Right ventricle myocardium superior (tissue), 1 donor: ENCODE measurements at places on chromosomes 4 and X. TPM values are rescaled to one million over a fixed set of nuclear protein-coding genes. Genes with fewer than 3 reads are reported as not detected.

Gene MAGED1
- 54.8 TPM for total RNA-seq

- no peak for DNase-seq
Observed at GRCh38 chr4:7040765-7041164, 2.4 kb upstream of the TADA2B start.

- no peak for DNase-seq
Observed at GRCh38 chr4:158884280-158884679, 115.5 kb downstream of the FNIP2 start.

Gene FGFBP1
- not detected for total RNA-seq

DNA sequence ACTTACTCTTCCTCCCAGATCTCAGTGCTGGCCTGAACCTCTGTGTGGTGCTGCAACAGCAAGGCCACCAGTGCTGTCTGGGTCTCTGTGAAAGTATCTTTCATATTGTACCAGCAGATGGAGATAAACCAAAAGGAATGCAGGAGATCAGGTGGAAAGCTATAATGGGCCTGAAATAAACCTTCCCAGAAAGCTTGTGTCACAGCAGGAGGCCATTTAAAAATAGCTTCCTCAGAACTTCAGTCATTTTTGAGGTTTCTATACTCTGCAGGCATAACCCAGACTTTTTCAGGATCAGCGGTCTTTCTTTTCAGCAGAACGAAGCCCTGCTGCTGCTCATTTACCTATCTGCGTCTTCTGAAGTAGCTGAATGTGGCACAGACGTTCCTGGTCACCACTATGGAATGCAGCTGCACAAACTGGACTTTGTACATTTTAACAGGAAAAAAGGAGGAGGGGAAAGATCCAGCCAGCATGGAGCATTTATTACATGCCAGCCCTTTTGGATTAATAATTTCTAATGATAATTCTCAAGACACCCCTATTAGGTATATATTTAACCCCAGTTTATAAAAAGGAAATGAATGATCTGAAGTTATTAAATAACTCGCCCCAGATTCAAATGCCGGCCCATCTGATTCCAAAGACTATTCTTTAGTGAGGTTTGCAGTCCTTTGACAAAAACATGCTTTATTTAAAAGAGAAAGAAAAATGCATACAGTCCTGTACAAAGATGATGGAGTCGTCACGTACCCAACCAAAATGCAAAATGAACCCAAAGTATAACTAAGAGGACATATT lies 119.7 kb downstream of the NFKB1 start:
- DNase-seq: no peak

GRCh38 chr4:11179796-11180195 lies 248.9 kb downstream of the HS3ST1 start:
- DNase-seq: no peak
